ENCODE measurements at places on chromosomes 13 and 19.

GRCh38 chr19:1956868-1957492, 16.0 kb downstream of the CSNK1G2 start:
- no peak for DNase-seq

- DNase-seq = no peak
Observed at GRCh38 chr19:2477732-2478191, 1.8 kb downstream of the GADD45B start.

DNA sequence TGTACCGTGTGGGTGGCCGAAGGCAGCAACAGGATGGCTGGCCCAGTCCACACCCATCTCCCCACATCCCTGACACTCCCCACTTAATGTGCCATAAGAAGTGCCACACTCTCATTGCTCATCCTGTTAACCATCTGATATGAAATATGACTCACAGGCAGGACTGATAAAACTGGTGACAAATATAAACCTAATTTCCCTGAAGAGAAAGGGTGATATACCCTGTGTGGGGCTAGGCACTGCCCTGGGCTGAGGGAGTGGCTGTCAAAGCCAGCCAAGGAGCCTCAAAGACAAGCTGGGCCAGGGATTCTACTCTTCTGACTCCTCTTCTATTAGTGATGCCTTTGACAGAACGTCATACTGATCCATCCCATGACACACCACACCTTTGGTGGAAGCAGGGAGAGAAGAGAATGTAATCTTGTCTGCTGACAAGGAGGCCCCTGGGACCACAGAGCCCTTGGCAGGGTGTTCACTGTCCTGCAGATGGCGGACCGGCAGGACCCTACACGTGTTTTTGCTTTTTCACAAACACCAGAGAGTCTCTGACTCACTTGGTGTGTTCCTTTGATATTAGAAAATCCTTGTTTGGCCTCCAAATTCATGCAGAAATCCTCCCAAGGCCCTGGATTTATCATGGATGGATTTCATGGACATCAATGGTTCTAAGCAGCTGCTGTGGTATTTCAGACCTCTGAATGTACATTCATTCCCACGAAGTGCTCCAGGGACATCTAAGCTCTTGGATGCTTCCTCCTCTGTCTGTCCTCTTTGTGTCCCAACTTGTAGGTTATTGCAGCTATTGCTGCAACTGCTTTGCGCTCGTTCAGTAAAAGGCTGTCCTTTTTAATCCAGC, 98.0 kb upstream of the WASF3 start:
- no peak for DNase-seq

GRCh38 chr19:34692549-34692948, 15.1 kb downstream of the ZNF302 start:
- DNase-seq = no peak

DNA sequence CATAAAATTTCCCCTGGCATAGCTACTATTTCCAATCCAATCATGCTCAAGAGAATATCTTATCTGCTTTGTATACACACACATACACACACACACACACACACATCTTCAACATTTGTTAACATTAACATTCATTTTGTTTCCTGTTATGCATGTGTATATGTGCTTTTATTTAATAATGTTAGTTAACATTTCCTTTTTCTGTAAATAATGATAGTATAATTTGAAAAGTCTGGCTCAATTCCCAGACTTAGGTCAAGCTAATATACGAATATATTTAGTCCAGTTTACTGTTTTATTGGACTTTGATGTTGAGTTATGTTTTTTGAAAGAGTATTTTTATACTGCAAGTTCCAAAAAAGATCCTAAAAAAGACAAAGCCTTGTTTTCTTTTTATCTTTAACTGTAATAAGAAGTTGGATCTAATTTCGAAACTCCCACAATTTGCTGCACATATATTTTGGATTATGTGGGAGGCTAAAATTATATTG, 1072.4 kb downstream of the EFNB2 start:
- DNase-seq = no peak

DNA sequence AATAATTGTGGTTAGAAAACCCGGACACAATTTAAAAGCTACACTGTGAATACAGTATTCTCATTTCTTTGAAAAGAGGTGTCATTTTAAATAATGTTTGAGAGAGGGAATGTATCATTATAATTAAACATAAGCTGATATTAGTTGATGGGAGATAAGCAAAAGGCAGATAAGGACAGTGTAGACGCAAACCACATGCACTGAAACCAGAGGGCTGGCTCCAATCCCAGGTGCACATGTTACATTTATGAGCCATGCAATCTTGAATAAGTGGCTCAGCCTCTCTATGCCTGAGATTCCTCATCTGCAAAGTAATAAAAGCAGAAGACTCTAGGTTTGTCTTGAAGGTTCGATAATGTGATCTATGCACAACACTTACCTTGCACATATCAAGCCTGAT, 238.7 kb downstream of the EFNB2 start:
- DNase-seq = no peak

DNA sequence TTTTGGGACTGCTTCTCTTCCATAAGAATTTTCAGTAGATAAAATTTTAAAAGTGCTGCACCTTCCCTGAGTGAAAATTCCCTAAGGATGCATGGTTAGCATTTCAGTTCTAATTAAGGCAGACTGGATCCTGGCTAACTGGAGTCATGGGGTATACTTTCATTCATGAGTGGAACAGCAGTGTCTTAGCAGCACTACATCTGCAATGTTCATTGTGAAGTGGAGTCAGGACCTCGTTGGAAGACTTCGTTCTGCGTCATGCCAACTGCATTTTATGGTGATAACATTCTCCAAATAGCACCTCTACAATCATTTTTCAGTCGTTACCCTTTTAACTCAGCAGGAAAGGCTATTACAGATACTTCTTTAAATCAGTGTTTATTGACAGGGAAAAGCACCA, 25.5 kb downstream of the PHF11 start:
- no peak for DNase-seq

- DNase-seq = no peak
Observed at GRCh38 chr19:38852231-38853044, 2.7 kb upstream of the HNRNPL start.

Measured in NCI-H510A (cell line).